ENCODE measurements at places on chromosomes 1 and 21.
A peak's percentile ranks its signal among the peaks of the same experiment; 100 is the strongest.

DNA sequence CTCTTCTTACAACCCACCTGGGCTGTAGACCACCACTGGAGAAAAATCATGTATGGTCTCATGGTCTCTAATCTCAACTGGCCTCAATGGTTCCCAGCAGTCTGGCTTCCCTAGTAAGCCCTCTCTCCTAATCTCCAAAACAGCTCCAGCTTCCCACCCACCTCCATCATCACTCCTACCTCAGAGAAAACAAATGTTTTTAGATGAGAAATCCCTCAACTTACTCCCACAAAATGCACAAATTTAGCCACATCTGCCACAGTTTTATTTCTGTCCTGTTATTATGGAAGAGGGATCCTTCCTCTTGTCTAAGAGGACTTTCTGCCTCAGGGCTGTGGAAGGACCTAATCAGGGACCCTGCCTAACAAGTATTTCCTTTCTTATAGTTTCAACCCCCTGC is 32.1 kb downstream of the TP53BP2 start:
- no peak for DNase-seq

GRCh38 chr1:25867210-25867991 is 8.1 kb downstream of the PAQR7 start:
- no peak for DNase-seq

DNA sequence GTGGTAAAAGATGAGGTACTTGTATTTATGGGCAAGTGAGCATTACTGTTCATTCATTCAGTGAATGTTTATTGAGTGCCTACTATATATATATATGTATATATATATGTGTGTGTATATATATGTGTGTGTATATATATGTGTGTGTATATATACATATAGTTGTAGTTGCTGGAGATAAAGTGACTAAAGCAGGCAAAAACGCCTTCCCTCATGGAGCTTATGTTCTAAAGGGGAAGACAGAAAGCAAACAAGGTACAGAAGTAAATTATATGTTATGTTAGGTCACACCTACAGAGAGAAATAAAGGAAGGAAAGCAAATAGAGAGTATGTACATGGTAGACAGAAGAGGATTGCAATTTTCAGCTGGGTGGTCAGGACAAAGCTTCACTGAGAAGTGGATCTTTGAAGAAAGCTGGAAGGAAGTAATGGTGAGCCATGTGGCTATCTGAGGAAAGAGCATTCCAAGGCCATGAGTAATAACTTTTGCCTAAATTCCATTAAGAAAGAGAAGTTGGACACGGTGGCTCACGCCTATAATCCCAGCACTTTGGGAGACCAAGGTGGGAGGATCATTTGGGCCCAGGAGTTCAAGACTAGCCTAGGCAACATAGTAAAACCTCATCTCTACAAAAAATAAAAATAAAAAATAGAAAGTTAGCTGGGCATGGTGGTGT is 33.5 kb upstream of the KLF17 start:
- no peak for DNase-seq

GRCh38 chr1:6347641-6348487 is 45.7 kb downstream of the ACOT7 start:
- DNase-seq: no peak

DNA sequence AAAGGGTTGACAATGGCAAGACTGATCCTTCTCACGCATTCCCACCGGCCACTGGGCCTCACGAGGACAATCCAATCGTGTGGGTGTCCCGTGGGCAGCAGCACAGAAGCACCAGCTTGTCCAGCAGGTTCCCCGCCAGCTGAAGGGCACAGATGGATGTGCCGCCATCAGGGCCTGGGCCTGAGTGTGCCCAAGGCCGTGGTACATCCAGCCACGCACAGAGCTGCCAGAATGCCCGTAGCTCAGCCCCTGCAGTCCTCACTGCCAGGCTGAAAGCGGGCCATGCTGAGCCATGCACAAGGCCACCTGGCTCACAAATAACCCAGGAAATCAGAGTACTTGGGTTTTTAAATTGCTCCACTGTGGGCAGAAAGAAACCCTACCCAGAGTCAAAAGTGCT is 7.0 kb downstream of the NPHP4 start:
- DNase-seq: no peak

DNA sequence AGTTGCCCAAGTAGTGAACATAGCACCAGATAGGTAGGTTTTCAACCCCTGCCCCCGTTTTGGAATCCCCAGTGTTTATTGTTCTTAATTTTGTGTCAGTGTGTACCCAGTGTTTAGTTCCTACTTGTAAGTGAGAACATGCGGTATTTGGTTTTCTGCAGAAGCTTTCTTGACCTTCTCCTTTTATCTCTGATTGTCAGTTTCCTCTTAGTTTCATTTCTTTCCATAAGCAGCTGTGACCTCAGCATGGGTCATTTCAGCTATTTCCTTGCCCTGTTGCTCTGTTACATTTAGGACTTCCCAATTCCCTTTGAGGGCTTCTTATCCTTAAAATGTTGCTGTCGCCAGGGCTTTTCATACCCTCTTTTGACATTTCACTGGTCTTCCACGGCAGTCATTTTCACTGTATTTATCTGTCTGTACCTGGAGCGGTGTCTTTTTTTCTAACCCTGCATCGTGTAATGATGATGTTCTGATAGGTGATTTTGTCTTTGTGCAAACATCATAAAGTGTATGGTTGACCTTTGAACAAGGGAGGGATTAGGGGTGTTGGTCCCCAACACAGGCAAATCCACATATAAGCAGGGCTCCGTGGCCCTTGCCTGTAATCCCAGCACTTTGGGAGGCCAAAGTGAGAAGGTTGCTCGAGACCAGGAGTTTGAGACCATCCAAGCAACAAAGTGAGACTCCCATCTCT is 15.0 kb downstream of the ITSN1 start:
- DNase-seq: no peak

GRCh38 chr1:206029484-206029883 is 5.8 kb upstream of the CTSE start:
- no peak for DNase-seq

GRCh38 chr1:165532053-165532452 is 11.7 kb upstream of the LRRC52 start:
- no peak for DNase-seq

DNA sequence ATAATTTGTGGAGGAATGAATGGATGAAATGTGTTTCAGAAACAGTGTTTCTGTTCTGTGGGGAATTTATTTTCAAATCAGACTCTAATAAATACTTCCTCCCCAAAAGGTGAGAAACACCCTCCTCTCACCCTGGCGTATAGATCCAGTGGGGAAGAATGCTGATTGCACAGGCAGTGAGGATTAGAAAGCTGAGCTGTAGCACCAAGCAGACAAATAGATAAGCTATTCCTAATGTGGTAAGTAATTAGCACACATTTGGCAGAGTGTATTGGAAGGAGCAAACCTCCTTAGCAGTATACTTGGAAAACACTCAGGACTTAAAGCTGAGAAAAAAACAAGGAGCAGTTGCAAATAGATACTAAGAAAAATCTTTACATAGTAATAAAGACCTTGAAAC is 50.8 kb downstream of the NUF2 start:
- DNase-seq: no peak

- DNase-seq: no peak
Measured at GRCh38 chr1:203039609-203040512, 13.6 kb downstream of the PPFIA4 start.

DNA sequence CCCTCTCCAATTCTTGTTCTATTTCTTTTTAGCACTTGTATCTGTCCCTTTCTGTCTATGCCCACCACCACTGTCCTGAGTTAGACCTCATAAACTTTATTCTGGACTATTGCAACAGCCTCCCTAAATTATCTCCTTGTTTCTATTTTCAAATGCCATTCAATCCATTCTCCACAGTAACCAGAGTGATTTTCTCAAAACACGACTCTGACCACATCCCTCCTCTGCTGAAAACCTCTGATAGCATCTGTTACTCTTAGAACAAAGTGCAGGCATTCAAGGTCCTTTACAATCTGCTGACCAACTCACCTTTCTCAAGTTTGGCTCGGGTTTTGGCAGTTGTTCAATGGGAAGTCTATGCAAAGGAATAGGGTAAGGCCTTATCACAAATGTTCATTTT is 22.8 kb upstream of the GPX7 start:
- no peak for DNase-seq

- DNase-seq: peak; percentile 94
Measured at GRCh38 chr1:65001231-65001792, 35.0 kb upstream of the JAK1 start.

- no peak for DNase-seq
Measured at GRCh38 chr1:113041569-113042284, 31.3 kb upstream of the LRIG2 start.

Data from right cardiac atrium (tissue), 5 donors.